NCI-H524 (cell line): ENCODE measurements at places on chromosomes 13 and 19.

- DNase-seq, result no peak
These were observed 4.1 kb downstream of the ZIC5 start for GRCh38 chr13:99967498-99967868.

DNA sequence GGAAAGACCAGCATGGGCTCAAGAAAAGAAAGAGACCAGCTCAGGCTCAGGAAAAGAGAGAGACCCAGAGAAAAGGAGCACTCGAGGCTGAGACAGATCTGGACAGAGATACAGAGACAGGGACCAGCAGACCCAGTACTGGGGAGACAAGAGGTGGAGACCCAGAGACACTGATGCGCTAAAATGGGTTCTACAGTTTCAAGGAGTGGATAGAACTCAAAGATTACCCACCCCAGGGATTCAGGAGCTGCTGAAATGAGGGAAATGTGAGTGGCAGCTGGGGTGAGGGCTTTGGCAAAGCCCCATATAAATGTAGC, 609 bp upstream of the ZSCAN18 start:
- DNase-seq, result no peak

DNA sequence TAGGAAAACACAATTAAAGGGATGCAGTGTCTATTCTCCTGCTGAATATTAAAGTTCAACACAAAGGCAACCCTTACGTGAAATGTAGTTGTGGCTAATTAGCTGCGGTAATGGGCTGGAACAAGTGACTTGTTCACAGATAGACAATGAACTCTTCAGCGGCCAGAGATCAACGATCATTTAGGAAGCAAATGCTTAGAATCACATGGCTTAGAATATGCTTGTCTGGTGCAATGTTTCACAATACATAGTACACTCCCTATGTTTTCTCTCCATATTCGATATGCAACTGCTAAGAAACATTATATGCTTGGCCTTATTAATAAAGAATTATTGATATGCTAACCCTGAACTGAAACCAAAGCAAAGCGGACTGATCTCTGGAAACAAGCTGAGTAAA, 25.7 kb upstream of the MTUS2 start:
- no peak for DNase-seq

DNA sequence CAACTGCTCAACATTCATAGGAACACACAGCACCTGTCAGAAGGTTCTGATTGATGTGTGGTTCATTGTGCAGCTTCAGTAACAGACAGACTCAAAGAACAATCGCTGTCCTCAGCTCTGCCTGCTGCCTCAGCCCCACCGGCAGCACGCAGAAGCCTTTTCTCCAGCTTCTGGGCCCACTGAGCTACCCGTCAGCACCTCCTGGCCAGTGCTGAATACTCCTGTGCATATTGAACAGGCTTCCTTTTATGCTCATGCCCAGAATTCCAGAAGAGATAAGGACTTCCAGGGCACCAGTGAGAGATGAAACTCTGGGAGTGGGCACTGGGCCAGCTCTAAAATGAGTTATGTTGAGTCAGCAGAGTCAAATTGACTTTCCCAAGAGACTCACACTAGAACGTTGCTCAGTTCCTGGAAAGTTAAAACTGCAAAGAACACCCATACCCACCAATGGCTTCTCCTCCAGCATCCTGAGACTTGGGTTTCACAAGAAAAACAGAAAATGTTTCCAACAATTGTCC, 119.3 kb downstream of the COL4A1 start:
- no peak for DNase-seq

DNA sequence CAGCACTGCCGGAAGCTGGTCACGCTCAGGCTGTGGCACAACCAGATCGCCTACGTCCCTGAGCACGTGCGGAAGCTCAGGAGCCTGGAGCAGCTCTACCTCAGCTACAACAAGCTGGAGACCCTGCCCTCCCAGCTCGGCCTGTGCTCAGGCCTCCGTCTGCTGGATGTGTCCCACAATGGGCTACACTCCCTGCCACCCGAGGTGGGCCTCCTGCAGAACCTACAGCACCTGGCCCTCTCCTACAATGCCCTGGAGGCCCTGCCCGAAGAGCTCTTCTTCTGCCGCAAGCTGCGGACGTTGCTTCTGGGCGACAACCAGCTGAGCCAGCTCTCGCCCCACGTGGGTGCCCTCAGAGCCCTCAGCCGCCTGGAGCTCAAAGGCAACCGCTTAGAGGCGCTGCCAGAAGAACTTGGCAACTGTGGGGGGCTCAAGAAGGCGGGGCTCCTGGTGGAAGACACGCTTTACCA, 3.2 kb upstream of the MAP2K7 start:
- no peak for DNase-seq

GRCh38 chr19:41435936-41436673, 3.6 kb downstream of the DMAC2 start:
- DNase-seq, result no peak
